NK-92 treated with Interleukin-12 subunit alpha and Interleukin-12 subunit beta, amount 100 ng/mL, for 24 hours (cell line): ENCODE measurements at places on chromosomes 12 and 14.

- no peak for DNase-seq
These were observed 20.7 kb downstream of the GTF2A1 start for GRCh38 chr14:81200054-81200453.

DNA sequence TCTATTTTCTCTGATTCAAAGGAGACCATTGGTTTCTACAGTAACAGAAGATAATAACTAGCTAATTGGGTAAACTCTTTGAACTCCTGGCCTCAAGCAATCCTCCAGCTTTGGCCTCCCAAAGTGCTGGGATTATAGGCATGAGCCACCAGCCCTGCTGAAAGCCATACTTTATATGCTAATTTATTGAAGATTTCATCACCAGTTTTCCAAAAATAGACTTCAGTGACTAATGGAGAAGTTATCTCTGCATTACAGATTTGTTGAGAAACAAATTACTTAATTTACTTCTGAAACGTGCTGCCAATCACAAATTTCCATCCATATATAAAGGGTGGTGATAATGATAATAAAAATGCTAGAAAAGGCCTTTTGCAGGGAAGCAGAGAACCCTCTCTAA is 1758.1 kb upstream of the SEL1L start:
- DNase-seq, result no peak

DNA sequence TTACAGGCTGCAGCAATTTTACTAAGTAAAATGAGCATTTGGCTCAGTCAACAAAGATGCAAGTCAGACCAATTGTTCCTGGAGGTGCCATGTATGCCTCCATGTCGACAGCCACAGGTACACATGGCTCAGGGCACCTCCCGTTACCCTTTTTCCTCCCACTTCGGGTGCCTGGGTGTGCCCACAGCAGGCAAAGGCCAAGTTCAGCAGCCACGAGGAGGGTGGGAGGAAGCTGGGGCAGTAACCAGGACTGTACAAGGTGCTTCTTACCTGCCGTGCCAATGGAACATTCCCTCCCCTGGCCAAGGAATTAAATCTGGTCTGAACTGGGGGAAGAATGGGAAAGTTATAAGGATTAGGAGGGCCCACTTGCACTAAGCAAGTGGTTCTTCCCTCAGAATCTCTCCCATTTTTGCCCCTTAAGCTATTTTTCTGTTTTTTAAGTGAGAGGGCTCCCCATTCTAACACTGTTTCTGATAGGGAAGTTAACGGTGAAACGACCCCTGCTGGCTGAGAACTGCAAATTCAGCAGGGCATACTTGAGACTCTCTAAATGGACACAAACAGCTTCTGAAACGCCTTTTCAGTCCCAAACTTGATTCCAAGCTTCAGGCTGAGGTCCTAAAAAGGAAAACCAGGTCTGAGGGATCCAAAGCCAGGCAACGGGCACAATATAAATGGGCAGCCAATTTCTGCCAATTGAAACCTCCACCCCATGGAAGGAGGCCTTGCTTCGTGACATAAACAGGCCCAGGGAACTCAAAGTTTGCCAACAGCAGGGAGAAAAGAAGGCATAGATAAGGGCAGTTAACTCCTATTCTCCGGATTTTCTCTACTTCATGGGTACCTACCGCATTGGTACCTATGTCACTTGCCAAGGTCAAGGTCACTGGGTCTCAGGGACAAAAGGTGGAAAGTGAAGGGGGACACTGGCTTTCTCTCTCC is 24.8 kb downstream of the CLECL1 start:
- DNase-seq, result peak; percentile 8

GRCh38 chr12:54033106-54033979 is 493 bp downstream of the HOXC5 start:
- no peak for DNase-seq

GRCh38 chr12:75349946-75350345 is 15.5 kb downstream of the GLIPR1L1 start:
- DNase-seq, result no peak

DNA sequence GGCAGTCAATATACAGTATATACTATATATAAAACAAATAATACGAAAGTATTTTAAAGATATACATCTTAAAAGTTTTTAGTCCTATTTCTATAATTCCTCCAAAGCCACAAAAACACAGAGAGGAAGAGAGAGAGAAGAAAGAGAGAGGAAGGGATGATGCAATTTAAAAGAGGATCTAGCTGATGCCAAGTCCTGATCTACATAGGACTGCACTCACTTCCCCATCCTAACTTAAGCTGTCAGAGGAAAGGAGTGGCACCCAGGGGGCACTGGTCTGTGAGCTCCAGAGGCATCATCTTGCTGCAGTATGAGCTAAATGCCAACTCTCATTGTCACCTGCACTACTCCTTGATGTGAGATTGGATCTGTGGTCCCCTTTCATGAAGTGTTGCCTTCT is 95.8 kb downstream of the C12orf42 start:
- no peak for DNase-seq

- DNase-seq, result no peak
These were observed 24.6 kb upstream of the PPP1R12A start for GRCh38 chr12:79959484-79959883.

DNA sequence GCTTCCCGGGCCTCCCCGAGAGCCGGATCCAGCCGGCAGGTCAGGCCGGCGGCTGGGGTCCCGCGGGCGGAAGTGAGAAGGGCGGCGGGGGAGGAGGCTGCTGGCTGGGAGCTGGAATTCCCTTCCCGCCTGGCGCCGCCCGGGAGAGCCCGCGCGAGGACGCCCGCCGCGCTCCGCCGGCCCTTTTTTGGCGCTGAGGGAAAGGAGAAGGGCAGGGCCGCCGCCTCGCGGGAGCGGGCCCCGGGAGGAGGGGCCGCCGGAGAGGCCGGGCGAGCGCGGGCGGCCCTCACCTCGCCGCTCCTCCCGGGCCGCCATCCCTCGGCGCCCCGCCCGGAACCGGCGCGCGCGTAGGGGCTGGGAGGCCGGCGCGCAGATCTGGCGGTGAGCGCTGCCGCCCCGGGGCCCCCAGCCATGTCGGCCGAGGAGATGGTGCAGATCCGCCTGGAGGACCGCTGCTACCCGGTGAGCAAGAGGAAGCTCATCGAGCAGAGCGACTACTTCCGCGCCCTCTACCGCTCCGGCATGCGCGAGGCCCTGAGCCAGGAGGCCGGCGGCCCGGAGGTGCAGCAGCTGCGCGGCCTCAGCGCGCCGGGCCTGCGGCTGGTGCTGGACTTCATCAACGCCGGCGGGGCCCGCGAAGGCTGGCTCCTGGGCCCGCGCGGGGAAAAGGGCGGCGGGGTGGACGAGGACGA is at the start of the genes KLHL42 and MANSC4:
TSS of gene KLHL42 (plus strand) at position 314 of the 692 bp plus-strand sequence. CDS start at position 412, 98 bp downstream.
TSS of gene MANSC4 (minus strand) at position 317 of the 692 bp plus-strand sequence. CDS start 8,960 bp downstream, outside the sequence.
- peak; percentile 57 for DNase-seq

GRCh38 chr12:59850268-59850667 is 254.4 kb downstream of the SLC16A7 start:
- no peak for DNase-seq

DNA sequence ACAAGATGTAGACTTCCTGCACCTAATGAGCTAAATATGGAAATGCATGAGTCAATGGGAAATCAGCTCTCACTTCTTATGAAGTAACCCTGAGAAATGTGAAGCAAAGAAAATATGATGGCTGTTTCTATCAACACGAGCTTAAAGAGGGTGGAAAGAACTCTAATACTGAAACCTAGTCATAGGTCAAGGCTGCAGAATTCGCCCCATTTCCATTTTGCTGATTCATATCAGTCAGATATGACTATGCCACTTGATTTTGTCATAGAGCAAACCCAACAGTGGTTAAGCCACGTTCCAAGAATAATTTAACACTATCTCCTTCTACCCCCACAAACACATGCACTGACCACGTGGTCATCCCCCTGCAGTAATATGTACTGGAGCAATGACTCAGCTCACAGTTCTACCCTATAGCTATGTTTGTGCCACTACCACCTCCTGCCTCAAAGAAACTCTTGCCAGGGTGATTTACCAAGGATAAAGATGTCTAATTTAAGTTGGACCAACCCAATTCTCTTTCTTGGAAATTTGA is 157.5 kb downstream of the TMTC3 start:
- peak; percentile 67 for DNase-seq

DNA sequence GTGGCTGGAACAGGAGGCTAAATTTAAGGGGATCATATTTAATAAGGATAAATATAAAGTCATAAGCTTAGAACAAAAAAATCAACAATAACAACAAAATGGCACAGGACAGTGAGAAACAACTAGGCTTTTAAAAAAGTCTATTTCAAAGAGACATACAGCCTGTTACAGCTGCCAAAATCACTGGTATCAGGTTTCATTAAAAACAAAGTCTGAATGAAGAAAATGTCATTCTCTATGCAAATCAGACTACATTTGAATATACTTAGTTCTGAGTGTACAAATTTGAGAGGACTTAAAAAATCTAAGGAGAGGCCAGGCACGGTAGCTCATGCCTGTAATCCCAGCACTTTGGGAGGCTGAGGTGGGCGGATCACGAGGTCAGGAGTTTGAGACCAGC is 44.0 kb downstream of the TFCP2 start:
- DNase-seq, result no peak

DNA sequence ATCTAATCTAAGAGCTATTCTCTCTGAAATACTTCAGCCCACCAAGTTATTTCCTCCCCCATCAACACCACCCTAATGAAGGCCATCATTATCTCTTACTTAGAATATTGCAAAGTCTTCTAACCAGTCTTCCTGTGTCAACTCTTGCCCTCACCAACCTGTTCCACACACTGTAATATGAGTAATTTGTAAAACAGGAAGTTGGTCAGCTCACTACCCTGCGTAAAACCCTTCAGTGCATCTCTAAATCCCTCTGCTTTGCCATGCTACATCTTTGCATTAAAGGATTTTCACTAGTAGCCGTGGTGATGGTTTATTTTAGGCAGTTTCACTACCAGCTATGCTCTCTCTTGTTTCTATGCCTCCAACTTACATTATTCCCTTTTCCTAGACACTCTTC is 70.0 kb downstream of the KIF21A start:
- DNase-seq, result peak; percentile 1

DNA sequence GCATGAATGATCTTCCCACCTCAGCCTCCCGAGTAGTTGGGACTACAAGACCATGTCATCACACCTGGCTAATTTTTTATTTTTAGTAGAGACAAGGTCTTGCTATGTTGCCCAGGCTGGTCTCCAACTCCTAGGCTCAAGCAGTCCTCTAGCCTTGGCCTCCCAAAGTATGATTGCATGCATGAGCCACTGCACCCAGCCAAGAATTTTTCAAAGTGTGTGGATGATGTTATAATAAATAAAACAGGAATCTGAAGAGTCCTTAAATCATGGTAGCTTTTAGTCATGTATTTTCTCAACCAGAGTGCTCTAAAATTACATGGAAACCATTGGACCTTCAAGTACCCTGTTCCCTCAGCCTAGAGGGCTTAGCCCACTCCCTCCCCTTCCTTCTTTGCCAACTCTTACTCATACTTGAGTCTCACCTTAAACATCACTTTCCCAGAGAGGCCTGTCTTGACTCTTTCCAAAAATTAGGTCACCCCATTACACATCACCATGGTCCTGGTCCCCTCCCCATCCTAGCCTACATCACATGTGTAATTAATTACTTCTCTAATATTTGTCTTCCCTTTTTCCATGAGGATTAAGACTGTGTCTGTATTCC is 52.2 kb upstream of the BICDL1 start:
- DNase-seq, result no peak

- no peak for DNase-seq
These were observed 6.4 kb downstream of the TNS2 start for GRCh38 chr12:53056296-53056695.

DNA sequence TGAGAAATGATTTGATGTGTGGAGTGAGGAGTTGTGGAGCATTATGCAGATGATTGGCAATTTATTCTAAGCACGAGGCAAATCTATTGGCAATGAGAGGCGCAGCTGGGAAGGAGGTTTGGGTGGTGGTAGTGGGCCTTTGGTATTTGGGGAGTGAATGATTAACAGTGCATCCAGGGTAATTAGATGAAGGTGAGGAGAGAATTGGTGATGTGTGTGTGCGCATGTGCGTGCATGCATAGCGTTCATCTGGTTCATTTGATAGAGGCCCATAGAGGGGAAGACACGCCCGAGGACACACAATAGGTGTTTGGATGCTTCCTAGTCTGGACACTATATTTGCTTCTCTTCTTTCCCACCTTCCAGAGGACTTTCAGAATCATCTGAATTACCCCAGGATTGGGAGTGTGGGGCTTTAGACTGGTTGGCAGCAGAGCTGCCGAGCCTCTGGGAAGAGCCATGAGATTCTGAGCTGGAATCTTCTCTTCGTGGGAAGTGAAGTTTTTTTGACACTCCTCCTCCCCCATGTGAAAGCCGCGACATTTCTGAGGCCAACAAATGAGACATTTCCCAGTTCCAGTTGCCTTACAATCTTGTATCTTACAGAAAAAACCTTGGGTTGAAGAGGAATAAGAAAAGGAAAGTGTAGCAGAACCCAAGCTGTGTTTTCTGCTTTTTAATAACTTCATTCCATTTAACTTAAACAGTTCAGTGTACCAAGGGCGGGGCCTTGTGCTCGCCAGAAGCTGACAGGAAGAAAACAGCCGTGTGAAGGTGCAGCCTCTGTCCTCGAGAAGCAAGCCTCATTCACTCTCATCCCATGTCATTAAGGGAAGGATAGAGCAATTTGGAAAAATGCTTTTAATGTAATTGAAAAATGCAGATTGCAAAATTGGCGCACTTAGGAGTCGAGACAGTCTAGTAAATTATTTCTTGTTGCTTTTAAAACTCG is 65.2 kb downstream of the SLC25A47 start:
- DNase-seq, result no peak

DNA sequence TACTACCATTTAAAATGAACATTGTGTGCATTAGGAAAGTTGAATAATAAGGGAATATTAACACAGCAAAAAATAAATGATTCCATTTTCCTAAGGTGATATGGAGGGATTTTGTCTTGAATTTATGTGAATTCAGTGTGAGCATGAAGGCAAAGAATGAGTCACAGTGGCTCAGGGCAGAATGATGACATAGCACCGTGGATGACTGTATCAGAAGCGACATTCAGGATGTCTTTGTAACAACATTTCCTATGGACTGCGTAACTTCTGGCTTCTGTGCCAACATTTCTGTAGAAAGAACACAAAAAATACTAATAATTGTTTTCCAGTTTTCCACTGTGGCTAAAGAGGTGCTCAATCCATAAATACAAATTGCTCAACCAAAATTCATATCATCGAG is 54.6 kb downstream of the TTC8 start:
- no peak for DNase-seq

- DNase-seq, result no peak
These were observed 269.0 kb upstream of the GARIN2 start for GRCh38 chr14:66920196-66920595.

- DNase-seq, result no peak
These were observed 35.1 kb upstream of the PPP2R5C start for GRCh38 chr14:101726295-101726953.

- no peak for DNase-seq
These were observed 1.4 kb upstream of the FBXL14 start for GRCh38 chr12:1595690-1596347.

GRCh38 chr12:60252359-60253096 is 656.7 kb downstream of the SLC16A7 start:
- DNase-seq, result no peak
